ENCODE measurements at places on chromosomes 7 and 10. TPM values are rescaled to one million over a fixed set of nuclear protein-coding genes. Genes with fewer than 3 reads are reported as not detected.

Gene ZNF503
- total RNA-seq: 33.7 TPM

Gene EPO
- total RNA-seq: 0.22 TPM

Gene SNCG
- 17.5 TPM for total RNA-seq

Gene ZNF487
- 7.1 TPM for total RNA-seq

Gene VGF
- total RNA-seq: 1.8 TPM

Gene CYP3A4
- not detected for total RNA-seq

Gene ATP6V0E2
- total RNA-seq: 49.4 TPM

Gene CUBN
- 0.98 TPM for total RNA-seq

Gene ORC5
- total RNA-seq: 26.4 TPM

Gene STEAP4
- total RNA-seq: not detected

Gene FAM24B
- total RNA-seq: not detected

Data from progenitor cell of endocrine pancreas (in vitro differentiated cells).